ENCODE measurements at places on chromosomes 3 and 15. TPM values are rescaled to one million over a fixed set of nuclear protein-coding genes. Genes with fewer than 3 reads are reported as not detected.

RAB11A gene
- total RNA-seq = 221 TPM

ALDH1A2 gene
- total RNA-seq = 27.3 TPM

CCR3 gene
- total RNA-seq = 0.43 TPM

MITF gene
- 29.5 TPM for total RNA-seq

CCNB2 gene
- total RNA-seq = 1.7 TPM

TRANK1 gene
- total RNA-seq = 38.5 TPM

CHRNA7 gene
- total RNA-seq = 0.75 TPM

GOLGA6A gene
- not detected for total RNA-seq
